ENCODE measurements at places on chromosomes 7 and 10.

- DNase-seq = no peak
These were observed 1.4 kb downstream of the OTUD1 start for GRCh38 chr10:23439961-23440889.

GRCh38 chr10:18097524-18097923 is 42.7 kb upstream of the CACNB2 start:
- DNase-seq = no peak

GRCh38 chr10:123148414-123149161 is 652 bp downstream of the HMX2 start:
- no peak for DNase-seq

DNA sequence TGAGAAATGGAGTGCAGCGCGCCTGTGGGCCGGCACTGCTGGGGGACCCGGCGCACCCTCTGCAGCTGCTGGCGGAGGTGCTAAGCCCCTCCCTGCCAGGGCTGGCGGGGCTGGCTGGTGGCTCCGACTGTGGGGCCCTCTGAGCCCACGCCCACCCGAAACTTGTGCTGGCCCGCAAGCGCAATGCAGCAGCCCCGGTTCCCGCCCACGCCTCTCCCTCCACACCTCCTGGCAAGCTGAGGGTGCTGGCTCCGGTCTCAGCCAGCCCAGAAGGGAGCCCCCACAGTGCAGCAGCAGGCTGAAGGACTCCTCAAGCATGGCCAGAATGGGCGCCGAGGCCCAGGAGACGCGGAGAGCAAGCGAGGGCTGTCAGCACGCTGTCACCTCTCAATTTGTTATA is 1063.0 kb upstream of the AUTS2 start:
- no peak for DNase-seq

DNA sequence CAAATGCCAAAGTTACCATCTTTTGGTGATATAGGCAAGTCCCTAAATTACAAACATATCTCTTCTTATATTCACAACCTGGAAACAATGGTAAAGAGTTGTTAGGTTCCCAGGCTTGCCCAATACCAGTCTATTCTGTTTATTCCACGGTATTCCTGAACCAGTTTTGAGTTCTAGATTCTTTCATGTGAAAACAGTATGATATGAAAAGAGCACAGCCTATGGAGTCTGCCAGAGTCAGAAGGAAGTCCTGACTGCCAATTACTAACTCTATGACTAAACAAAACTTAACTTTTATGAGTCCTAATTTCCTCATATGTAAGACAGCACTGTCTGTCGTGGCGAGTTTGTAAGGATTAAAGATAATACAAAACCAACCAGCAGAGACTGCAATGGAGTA is 5.6 kb downstream of the ABI1 start:
- no peak for DNase-seq

GRCh38 chr7:387132-388022 is 97.4 kb downstream of the FOXL3 start:
- DNase-seq = no peak

DNA sequence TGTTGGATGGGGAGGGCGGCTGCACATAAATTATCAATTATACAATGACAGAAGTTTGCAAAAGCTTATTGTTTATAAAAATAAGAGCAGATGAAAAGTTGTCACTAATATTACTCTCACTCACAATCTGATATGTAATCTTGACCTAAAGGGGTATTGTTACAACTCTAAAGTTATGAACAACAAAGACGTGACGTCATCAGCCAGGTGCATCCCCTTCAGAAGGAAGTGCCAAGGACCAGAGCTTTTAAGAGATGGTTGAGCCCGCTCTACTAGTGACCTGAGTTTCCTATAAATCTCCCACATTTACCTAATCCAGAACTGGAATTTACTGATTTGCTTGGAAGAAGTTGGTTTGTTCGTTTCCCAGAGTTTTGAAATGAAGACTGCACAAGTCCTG is 247.7 kb upstream of the MGMT start:
- DNase-seq = no peak

- DNase-seq = no peak
These were observed 147.1 kb upstream of the LRRN3 start for GRCh38 chr7:110943701-110944345.

DNA sequence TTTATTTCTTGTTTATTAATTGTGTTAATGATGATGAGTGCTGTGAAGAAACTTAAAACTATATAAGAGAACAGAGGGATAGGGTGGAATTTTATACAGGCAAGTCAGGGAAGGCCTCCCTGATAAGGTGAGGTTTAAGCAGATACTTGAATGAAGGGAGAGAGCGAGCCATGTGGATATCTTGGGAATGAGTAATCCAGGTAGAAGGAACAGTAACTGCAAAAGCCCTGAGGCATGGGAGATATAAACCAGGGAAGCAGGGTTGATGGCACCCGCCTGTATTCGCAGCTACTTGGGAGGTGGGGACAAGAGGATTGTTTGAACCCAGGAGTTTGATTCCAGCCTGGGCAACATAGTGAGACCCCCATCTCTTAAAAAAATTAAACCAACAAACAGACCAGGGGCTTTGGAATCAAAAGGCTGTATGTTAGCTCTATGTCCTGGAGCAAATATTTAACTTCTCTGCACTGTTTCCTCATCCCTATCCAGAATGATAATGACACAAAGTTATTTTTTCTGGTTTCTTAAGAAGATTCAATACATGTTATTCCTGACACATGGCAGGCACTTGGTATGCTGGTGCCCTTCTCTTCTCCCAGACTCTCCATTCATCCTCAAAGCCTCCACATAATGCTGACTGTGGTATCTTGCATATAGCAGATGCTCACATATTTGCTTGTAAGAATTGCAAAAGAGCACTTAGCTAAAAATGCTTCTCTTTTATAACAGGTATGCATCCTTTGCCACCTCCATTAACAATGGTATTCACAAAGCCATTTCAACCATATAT is 169.3 kb downstream of the CHN2 start:
- DNase-seq = no peak

GRCh38 chr7:44283381-44284211 is 41.8 kb downstream of the CAMK2B start:
- DNase-seq = peak; percentile 12

- DNase-seq = peak; percentile 51
These were observed 59.1 kb downstream of the ZNF365 start for GRCh38 chr10:62433181-62433692.

GRCh38 chr10:109881769-109882057 is 41.6 kb downstream of the XPNPEP1 start:
- no peak for DNase-seq

DNA sequence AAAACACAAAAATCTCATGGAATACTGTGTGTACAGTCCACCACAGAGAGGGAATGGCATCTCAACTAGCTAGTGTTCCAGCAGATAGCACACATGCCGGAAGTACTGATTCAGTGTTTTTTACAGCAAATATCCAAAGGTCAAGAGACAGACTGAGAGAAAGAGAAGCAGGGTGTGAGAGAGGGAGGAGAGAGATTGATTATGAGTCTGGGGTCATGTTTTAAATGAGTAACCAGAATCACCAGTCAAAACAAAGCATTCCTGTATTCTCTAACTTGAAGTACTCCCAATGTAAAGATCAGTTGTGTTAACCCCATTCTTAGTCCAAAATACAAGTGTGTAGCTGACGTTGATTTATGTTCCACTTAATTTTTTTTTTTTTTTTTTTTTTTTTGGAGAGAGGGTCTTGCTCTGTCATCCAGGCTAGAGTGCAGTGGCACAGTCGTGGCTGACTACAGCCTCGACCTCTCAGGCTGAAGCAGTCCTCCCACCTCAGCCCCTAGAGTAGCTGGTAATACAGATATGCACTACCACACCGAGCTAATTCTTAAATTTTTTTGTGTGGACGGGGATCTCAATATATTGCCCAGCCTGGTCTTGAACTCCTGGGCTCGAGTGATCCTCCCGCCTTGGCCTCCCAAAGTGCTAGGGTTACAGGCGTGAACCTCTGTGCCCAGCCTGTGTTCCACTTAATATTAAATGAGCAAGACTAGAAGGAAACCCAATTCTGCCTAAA is 114.2 kb downstream of the TAF3 start:
- DNase-seq = no peak

- no peak for DNase-seq
These were observed 403.5 kb upstream of the RNF32 start for GRCh38 chr7:156236936-156237599.

DNA sequence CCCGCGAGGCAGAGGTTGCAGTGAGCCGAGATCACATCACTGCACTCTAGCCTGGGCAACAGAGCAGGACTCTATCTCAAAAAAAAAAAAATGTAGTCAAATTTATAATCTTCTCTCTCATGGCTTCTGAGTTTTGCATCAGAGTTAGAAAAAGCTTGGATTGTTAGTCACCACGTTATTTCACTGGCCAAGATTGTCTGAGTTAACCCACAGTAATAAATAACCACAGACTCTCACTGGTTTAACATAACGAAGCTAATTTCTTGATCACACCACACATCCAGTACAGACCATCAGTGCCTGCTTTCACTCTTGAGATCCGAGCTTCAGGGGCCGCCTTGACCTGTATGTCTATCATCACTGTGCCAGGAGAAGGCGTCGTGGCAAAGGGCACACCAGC is 116.8 kb upstream of the JCAD start:
- no peak for DNase-seq

- no peak for DNase-seq
These were observed 341.6 kb downstream of the ABCA13 start for GRCh38 chr7:48512892-48513291.

Measured in CD4-positive, alpha-beta T cell treated with Interleukin-15 for 1 hour (primary cell).